Stimulated activated CD4-positive, alpha-beta T cell treated with anti-CD3 and anti-CD28 coated beads, Interleukin-2, amount 100 ng/mL, for 4 hours (primary cell): ENCODE measurements at places on chromosomes 12 and 14.

DNA sequence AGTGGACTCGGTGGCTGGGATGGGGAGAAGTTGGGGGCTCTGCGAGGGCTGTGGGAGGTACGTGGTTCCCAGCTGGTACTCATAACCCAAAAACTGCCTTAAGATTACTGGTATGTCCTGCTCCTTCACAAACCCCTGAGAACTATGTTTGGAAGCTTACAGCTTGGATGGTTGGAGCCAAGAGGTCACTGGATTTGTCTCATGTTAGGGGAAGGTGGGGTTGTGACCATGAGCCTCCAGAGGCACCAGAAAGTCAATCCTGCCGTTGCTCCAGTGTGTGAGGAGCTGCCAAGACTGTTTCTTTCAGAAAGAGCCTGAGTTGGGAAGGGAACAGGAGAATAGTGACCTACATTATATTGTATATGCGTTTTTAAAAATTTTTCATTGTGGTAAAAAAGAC is 33.5 kb downstream of the TEAD4 start:
- no peak for DNase-seq

- DNase-seq, result no peak
These were observed 69.3 kb downstream of the HECTD1 start for GRCh38 chr14:31138301-31138700.

DNA sequence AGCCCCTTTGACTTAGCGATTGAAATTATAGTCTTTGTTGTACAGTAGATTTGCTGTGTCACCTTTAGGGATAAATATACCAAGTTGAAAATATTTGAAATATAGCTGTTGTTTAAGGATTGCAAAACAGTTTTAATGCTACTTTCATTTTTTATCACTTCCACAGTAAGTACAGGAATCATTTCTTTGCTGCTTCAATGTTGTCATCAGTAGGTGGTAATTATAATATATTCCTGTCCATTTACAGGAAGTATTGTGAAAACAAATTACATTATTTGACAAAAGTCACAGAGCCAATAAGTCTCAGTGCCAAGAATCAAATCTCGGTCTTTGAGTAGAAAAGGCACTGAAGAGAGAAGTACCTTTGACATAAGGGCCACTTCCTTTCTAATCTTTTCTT is 342.6 kb upstream of the RGS6 start:
- DNase-seq, result no peak

DNA sequence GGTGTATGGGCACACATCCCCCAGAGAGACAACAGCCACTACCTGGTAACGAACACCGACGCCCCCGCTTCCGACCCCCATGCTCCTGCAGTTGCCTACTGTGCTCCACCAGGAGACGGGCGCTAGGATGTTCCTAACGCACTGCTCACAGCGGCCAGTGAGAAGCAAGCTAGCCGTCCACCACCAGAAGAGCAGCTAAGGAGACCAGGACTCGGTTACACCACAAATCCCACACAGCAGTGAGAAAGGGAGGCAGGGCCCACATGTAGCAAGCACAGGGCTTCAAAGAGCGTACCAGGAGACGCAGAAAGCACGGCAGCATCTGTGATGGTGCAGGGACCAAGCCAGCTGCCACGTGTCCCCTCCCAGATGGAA is 117.0 kb downstream of the NCOR2 start:
- no peak for DNase-seq

GRCh38 chr14:100199240-100199860 is 39.6 kb upstream of the YY1 start:
- DNase-seq, result no peak
